ENCODE measurements at places on chromosomes 7 and 10. TPM values are rescaled to one million over a fixed set of nuclear protein-coding genes. Genes with fewer than 3 reads are reported as not detected.

The SYT15B gene
- total RNA-seq: 17.9 TPM

The TFPI2 gene
- total RNA-seq: 0.74 TPM

The CDH23 gene
- 10.3 TPM for total RNA-seq

The CYP2C8 gene
- total RNA-seq: not detected

The CPVL gene
- total RNA-seq: 9.6 TPM

The ABCF2 gene
- 25.3 TPM for total RNA-seq

- no peak overlapping the region for H3K27ac ChIP-seq
- no peaks in the 10 kb centered on the region for H3K4me1 ChIP-seq
- H3K4me3 ChIP-seq: no peak overlapping the region
- no peaks in the 10 kb centered on the region for H3K27me3 ChIP-seq
- no peaks in the 10 kb centered on the region for H3K36me3 ChIP-seq
Measured at GRCh38 chr10:31836569-31837406, 91.8 kb downstream of the ARHGAP12 start.

- H3K27ac ChIP-seq: no peak overlapping the region
- DNase-seq: no peak
- H3K4me3 ChIP-seq: no peak overlapping the region
- H3K36me3 ChIP-seq: no peaks in the 10 kb centered on the region
- H3K27me3 ChIP-seq: no peaks in the 10 kb centered on the region
- no peaks in the 10 kb centered on the region for H3K4me1 ChIP-seq
Measured at GRCh38 chr10:97083228-97083829, 102.4 kb downstream of the SLIT1 start.

DNA sequence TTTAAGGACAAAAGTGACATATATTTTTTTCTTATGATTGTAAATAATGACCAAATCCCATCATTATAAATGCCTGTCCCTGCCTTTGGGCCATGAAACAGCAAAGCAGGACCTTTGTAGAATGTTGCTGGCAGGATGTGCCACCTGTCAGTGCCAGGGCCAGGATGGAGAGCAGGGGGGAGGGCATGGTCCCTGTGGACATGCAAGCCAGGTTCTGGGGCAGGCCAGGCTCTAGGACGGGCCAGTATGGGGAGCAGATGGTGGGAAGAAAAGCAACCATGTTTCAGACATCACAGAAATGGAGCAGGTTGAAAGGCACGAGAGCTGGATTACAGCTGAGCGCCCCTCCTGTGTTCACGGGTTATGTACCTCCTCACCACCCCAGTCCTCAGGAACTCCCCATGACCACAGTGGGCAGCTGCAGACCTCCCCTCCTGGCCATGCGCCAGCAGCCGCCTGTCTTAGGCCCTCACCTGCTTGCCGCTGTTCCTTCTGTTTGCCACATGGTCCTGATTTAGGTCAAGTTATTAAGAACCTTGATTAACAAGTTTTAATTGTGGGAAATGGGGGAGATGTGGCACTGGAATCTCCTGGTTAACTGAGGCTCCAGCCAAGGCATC, 210.4 kb downstream of the PAXIP1 start:
- DNase-seq: no peak
- no peak overlapping the region for H3K4me3 ChIP-seq
- H3K4me1 ChIP-seq: peaks cover 7% of the 10 kb centered on the region
- no peak overlapping the region for H3K27ac ChIP-seq
- no peaks in the 10 kb centered on the region for H3K36me3 ChIP-seq

- H3K27me3 ChIP-seq: no peaks in the 10 kb centered on the region
- no peak overlapping the region for H3K27ac ChIP-seq
- no peaks in the 10 kb centered on the region for H3K36me3 ChIP-seq
- H3K4me3 ChIP-seq: no peak overlapping the region
Measured at GRCh38 chr10:118720685-118721538, 33.9 kb downstream of the CACUL1 start.

GRCh38 chr10:77405771-77406241, 231.8 kb downstream of the KCNMA1 start:
- DNase-seq: no peak
- no peaks in the 10 kb centered on the region for H3K36me3 ChIP-seq
- no peaks in the 10 kb centered on the region for H3K27me3 ChIP-seq

DNA sequence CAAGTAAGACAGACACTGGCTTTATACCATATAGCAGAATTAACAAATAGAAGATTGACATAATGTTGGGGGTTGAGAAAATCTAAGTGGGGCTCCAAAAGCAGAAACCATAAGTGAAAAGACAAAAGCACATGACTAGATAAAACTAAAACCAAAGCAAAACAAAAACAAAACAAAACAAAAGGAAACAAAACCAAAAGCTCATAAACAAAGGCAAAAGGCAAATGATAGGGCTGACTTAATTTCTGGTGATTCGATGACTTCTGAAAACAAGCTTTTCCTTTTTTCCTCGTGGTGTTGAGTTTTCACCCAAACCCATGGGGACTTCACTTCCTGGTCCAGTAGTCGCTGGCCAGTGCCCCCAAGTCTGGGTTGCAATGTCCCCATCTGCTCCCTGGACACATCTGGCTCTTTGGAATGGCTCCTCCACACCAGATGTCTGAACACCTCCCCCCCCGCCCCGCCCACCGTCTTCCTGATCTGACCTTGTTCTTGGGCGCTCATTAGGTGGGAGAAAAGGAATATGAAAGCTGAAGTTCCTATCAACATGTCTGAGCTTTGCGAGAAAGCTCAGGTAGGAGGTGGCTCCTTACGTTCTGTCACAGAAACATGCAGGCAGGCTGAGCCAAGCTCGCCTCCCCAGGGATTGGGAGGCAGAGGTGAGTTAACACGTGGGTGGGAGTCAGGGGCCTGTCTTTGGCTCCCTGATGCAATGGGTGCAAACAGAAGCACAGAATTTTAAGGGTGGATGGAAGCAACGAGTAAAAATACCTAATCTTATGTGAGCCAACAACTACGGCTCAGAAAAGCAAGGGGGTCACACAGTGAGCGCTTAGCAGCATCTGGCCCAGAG, 121.0 kb downstream of the NEURL1 start:
- no peak overlapping the region for H3K4me3 ChIP-seq
- peaks cover 43% of the 10 kb centered on the region for H3K36me3 ChIP-seq

DNA sequence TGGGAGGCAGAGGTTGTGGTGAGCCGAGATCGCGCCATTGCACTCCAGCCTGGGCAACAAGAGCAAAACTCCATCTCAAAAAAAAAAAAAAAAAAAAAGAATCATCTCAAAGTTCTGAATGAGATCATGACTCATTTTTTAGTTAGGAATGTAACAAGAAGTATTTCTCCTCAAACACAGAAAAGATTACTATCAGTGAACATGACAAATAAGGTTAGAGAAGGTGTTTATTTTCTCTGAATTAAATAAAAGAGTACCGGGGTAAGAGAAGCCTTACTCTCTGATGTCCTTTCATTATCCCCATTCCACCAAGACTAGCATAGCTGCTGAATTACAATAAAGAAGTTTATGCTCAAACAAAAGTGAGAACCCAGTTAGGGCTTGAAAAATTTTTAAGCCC, 50.1 kb downstream of the IPMK start:
- H3K4me1 ChIP-seq: no peaks in the 10 kb centered on the region
- H3K27ac ChIP-seq: no peak overlapping the region
- no peaks in the 10 kb centered on the region for H3K36me3 ChIP-seq
- no peak overlapping the region for H3K4me3 ChIP-seq
- no peaks in the 10 kb centered on the region for H3K27me3 ChIP-seq
- no peak for DNase-seq

GRCh38 chr7:44853391-44853790, 5.5 kb upstream of the H2AZ2 start:
- DNase-seq: no peak
- no peaks in the 10 kb centered on the region for H3K4me1 ChIP-seq
- no peaks in the 10 kb centered on the region for H3K27me3 ChIP-seq
- H3K36me3 ChIP-seq: no peaks in the 10 kb centered on the region
- no peak overlapping the region for H3K27ac ChIP-seq
- H3K4me3 ChIP-seq: no peak overlapping the region

- H3K4me3 ChIP-seq: no peak overlapping the region
- H3K36me3 ChIP-seq: no peaks in the 10 kb centered on the region
- H3K27ac ChIP-seq: peak overlapping the region; percentile 58
- DNase-seq: no peak
- H3K4me1 ChIP-seq: peaks cover 11% of the 10 kb centered on the region
Measured at GRCh38 chr7:129969881-129970446, 17.2 kb upstream of the UBE2H start.
